Muscle of leg (tissue), 16 donors: ENCODE measurements at places on chromosomes 5 and 9. TPM values are rescaled to one million over a fixed set of nuclear protein-coding genes. Genes with fewer than 3 reads are reported as not detected.
A peak's percentile ranks its signal among the peaks of the same experiment; 100 is the strongest.

DNA sequence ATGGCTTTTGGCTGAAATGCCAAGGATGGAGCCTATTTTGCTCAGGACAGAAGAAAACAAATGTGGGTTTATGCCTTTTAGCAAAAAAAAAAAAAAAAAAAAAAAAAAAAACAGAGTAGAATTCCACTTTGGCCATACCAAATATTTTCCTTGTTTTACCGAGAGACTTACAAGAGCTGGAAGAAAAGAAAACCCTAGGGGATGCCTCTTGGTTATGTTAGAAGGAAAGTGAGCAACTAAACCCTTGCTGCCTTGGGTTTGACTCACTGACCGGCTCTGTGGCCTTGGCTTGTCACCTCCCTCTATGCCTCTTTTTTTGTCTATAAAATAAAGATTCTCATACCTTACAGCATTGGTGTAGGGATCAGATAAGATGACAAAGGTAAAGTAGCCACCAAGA lies 69.6 kb upstream of the ABCA1 start:
- no peak for DNase-seq

DNA sequence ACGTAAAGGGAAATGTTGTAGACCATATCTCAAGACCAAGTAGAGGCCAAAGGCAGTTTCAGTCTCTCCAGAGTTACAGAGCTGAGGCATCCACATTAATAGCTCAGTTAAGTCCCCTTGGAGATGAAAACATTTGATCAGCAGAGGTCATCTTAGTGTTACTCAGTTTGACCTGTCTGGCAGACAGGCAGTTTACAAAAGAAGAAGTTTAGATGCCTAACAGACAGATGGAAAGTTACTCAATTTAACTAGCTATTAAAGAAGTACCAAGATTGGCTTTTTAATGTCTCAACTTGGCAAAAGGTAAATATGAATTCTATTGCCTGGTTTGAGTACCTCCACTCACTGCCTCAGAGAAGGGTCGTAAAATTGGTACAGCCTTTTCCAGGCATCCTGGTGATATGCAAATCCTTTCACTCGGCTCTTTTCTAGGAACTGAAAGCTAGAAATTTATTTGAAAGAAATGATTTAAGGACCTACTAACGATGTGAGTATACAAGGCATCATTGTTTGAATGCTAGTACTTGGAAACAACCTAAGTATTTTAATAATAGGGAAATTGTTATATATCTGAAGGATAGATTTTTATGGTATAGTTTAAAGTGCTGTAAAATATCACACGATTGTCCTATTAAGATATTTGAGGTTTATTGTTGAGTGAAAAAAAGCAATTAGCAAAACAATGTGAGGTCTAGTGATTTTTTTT lies 14.8 kb downstream of the ACO1 start:
- DNase-seq, result no peak

Gene TMC1
- 0.85 TPM for polyA plus RNA-seq

DNA sequence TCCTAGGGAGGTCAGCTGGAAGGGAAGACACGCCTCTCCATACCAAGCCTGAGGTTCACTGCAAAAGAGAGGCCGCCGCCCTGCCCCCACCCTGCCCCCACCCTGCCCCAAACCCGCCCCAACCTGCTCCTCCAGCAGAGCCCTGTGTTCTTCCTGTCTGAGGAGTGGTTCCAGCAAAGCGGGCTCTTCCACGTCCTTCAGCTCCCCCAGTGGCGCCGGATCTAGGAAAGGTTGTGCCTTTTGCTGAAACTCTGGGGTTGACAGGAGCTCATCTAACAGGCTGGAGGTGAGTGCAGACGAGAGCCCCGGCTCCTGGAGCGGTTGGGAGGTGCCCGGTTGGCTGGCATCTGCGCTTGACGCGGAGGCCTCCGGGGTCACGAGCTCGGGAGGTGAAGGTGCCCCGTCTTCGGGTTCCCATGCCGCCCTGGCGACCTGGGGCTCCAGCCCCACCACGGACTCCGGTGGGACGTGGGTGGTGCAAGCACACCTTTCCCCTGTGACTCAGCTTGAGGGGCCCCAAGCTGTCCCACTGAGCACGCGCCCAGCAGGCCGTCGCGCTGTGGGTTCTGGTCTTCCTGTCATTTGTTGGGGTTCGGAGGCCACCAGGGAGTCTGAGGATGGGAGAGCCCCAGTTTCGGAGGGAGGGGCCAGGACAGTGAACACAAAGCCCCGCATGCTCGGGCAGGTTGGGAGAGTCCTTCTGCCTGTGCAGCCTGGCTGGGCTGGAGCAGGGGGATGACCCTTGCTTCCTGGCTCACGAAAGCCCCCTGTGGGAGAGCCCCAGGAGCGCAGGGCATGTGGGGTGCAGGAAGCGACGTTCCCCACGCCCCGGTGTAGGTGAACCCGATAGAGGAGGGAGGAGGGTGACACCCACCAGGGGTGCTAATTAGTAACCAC lies 1467.1 kb downstream of the FOXD4L5 start:
- DNase-seq, result peak; percentile 18

DNA sequence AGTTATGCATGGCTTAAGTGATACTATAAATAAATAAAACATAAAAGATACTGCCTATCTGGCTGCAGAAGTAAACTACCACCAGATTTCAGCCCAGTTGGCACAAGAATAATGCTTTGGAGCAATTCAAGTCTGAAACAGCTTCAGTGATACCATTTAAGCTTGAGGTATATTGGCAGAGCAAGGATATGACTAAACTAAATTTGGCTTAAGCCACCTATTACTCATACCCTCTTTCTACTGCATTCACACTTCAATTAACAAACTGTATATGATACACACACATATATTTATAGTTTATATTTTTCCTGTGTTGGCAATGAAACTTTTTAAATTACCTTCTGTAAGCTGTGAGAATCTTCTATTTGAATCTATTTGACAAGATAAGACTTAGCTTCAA lies 431.9 kb downstream of the ANXA1 start:
- DNase-seq, result no peak

- no peak for DNase-seq
Observed at GRCh38 chr5:125113328-125113727, 366.9 kb upstream of the ZNF608 start.

DNA sequence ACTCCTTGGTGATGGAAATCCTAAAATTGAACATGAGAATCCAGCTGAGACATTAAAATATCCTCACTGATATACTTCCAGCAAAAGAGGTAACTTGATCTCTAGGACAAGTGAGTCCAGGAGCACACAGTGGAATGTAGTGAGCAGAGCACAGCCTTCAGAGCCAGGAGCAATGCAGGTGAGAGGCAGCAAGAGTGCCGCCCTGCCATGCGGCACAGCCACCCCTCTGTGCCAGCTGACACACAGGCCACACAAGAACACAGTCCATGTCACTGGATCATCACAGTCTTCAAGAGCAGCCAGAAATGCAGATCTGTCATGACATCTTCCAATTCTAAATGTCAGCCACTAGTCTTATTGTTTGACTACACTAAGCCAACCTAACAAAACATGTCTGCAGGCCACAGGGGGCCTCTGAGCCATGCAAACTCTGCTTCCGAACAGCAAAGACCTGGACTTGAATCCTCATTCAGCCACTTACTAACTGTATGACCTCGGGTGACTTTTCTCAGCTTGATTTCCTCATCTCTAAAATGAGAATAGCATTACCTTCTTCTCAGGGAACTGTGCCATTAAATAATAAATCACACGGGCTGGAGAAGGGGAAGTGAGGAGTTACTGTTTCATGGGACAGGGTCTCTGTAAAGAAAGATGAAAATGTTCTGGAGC lies 47.0 kb downstream of the CCDC125 start:
- DNase-seq, result no peak

DNA sequence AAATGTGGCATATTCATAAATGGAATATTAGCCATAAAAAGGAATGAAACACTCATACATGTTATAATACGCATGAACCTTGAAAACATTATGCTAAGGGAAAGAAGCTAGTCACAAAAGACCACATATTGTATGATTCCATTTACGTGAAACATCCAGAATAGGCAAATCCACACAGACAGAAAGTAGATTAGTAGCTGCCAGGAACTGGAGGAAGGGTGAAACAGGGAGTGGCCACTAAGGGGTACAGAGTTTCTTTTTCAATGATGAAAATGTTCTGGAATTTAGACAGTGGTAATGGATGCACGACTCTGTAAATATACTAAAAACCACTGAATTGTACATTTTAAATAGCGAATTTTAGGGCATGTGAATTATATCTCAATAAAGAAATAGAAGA lies 39.4 kb downstream of the STRBP start:
- no peak for DNase-seq

- DNase-seq, result peak; percentile 95
Observed at GRCh38 chr9:13941714-13942113, 372.2 kb downstream of the NFIB start.

DNA sequence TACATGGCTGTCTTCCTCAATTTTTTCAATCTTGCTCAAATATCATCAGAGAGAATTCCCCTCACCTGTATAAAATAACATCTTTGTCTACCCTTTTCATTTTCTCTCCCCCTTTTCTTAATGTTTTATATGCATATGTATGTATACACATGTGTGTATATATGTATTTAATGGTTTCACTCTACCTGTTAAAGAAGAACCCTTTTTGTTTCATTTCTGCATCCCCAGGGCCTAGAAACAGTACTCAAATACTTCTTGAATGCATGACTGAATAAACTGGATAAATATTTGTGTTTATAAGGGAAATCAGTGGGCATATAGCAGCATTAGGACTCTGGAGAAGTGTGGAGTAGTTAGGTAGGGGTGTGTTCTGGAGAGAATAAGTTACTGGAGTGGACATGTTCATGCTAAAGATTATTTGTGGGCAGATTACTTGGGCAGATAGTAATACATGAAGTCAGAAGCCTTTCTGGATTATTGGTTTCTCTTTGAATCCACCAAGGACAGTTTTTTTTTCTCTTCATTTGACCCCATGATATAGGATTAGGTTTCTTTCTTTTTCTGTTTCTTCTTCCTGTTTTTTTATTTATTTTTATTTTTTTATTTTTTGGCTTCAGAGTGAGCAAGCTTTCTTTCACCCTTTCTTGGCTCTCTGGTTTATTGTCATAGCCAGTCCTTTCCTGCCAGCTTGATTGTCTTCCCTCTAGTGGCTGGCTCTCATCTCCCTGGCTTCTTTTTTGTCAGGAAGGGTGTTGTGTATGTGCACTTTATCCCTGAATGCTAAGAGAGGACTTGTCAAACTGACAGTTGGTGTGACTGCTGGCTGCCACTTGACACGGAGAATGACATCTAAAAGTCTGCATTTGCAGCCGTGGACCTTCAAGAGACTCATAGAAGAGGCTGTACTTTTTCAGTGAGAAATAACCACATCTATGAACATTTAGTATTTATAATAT lies 89.3 kb downstream of the ZCCHC7 start:
- DNase-seq, result no peak

Gene ANKRD33B
- 1.5 TPM for polyA plus RNA-seq

DNA sequence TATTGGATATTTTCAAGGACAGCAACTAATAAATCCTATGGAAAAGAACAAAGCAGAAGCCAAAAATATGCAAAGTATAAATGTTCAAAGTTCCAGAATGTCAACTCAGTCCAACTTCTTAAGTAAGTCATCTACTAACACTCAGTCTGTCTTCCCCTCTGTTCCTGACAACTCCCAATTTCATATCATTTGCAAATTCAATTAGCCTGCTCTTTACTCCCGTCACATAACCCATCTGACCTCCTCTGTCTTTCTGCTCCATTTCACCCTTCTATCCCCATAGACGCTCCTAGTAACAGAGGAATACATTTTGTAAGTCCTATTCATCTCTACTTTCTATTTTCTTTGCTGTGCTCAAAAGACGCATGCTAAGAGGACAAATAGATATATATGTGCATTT lies 659.8 kb upstream of the MEF2C start:
- DNase-seq, result peak; percentile 12

Gene MSX2
- 1.5 TPM for polyA plus RNA-seq

DNA sequence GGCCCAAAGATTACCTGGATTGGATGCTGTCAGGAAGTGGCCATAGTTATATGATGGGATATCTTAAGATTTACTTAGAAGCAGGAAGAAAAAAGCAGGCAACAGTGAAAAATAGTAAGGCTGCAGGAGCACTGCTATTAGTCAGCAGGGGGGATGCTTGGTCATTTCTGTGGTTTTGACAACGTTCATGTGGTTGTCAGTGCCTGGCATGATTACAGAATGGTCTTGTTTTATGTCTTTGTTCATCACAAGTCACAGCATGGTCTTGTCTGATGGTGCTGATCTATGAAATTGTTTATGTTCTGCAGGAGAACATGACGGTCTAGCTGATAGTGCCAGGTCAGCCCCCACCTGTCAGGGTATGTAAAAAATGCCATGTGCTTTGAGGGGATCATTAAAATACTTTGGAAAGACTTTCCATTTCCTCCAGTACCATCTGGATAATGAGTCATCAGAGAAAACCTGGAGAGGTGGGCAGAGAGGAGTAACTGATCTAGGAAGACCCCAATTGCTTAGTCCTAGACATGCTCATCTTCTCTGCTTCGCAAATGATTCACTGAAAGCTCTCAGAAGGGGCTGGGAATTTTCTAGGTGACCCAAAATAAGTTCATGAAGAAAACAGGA lies 48.5 kb downstream of the PLGRKT start:
- no peak for DNase-seq

DNA sequence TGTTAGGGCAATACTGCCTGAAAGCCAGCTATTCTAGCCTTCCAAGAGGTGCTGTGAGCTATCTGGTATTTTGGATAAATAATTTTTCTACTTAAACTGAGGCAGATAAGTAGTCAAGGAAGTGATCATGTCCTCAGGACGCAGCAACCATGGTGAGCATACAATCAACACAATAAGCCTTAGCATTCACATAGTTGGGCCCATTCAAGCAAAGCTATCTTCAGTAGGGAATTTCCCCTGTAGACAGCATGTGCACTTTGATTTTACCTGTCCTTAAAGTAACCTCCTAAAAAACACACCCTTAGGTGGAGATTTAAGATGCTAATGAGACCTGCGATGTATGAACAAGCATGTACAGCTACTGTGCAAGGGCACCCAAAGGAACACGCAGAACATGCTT lies 76.2 kb upstream of the HCN1 start:
- no peak for DNase-seq

Gene CER1
- 0.52 TPM for polyA plus RNA-seq

Gene PGM5
- 45.6 TPM for polyA plus RNA-seq

DNA sequence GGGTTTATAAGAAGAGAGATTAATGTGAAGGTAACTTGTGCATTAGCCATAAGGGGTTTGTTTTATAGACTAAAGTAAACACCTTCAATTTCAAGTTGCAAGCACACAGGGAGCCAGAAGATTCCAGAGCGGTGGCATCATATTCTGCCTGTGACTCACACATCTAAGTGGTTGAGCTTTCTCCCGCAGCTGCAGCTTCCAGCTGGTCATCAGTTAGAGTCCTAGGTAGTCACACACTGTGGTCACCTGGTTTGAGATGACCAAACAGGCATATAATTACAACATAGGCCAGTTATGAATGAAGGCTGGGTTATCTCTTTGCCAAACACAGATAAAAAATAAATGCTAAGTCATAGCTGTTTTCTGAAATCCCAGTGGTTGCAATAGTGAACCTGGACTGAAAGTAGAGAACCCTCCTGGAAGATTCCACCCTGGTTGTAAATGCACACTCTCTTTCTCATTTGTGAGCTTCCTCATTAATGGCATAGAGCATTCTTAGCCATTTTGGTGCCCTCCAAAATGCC lies 171.3 kb downstream of the GDNF start:
- peak; percentile 82 for DNase-seq
